ENCODE measurements at places on chromosomes 16 and 17.

DNA sequence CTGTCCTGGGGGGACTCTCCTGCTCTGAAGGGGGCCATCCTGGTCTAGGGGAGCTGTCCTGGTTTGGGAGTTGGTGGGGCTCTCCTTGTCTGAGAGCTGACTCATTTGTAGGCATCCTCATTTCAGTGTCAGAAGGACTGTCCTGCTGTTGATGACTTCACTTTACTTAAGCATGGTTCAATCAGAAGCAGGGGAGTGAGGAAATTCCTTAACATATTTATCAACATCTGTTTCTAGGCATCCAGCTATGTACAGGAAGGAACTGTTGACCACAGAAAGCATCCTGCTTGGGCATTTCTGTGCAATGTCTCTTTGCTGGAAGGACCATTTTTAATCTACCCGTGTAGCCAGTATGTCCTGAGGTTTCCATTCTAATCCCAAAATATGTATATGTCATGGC lies 502.7 kb upstream of the HSBP1 start:
- no peak for DNase-seq

DNA sequence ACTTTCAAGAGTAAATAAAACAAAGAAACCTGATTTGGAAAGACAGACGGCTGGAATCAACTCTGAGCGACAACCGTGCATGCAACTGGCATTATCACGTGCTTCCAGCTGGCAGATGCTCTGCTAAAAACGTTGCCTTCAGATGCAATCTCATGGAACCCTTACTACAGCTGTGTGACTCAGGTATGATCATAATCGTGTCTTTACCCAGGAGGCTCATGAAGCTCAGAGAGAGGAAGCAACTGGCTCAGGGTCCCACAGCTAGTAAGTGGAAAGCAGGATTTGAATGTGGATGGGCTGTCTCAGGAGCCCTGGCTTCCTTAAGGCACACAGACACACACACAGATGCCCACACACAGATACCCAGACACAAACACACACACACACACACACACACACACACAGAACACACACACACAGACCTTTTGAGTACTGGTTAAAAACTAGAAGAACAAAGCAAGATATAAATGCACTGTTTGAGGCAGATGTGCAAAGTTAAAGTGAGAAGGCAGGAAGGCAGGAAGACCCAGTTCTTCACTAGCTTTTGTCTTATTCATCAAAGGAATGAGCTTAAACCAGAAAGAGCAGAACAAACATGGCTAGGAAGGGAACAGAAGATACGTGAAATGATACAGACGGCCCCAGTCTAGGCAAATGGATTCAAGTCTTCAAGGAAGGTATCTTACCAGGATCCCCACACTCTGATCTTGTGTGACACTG lies 275.2 kb downstream of the MAF start:
- DNase-seq = no peak

DNA sequence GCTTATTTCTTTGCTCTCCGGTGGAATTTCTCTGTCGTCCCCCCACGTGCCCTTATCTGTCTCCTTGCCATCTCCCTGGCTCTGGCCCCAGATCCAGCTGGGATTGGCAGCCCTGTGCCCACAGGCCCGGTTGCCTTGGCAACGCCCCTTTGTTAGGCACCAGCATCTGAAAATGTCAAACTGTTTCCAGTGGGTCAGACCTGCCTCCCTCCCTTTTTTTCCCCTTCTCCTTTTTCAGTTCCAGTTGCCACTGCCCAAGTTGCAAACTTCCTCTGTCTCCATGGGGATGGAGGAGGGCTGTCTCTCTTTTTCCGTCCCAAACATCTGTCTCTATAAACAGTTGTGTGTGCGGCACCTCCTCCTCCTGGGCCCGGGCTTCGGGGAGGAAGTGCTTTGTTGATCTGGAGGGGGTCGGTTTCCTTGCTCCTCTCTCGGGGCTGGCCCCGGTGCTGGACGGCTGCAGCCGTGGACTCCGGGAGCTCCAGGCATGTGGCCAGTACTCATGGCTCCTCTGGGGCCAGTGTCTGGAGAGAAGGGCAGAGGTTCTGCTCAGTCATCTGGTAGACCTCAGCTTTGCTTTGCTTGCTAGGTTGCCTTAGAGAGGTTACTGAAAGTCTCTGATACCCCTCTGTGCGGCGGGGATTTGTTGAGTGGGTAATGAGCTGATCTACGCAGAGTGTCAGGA lies 35.3 kb downstream of the SOCS3 start:
- peak; percentile 77 for DNase-seq

DNA sequence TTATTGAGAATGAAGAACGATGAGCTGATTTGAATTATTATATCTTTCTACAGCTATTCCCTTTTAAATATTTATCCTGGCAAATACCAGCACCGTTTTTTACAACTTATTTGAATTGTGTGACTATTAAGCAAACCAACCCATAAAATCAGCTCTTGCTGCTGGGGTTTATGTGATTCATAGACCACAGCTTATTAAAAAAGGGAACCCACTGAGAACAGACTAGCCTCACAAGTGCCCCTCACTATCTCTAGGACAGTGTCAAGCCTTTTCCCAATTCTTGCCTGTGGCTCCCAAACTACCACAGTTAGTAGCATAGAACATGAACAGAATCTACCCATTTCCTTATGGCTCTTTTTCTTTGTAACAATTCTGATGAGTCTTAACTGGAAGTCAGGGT lies 6.1 kb upstream of the LIG3 start:
- DNase-seq = no peak

DNA sequence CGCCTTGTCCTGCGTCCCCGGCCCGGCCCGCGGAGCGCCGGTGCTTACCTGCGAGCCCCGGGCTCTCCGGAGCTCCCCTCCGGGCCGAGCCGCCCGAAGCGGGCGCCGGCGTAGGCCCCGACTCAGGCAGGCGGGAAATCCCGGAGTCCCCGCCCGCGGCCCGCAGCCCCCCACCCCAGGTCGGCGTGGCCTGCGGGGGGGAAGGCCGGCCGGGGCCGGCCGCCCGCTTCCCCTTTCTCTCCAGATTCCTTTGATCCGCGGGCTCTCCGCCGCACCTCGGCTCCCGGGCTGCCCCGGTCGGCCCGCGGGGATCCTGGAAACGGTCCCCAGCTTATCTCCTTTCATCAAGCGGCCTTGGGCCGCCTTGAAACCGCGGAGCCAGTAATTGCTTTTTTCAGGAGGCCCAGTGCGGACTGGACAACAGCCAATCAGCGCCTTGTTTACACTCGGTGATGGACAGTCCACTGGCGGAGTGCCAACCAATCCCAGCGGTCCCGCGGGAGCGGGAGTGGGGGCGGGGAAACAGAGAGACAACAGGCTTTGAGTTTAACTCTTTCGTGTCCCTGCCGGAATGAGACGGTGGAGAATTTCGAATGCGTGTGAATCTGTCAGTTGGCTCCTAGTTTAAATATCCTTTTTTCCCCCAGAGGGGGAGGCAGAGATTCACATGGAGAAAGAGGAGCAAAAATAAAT lies 1.4 kb upstream of the BAHCC1 start:
- peak; percentile 99 for DNase-seq

GRCh38 chr17:28738680-28739384 lies 5.0 kb upstream of the TRAF4 start:
- DNase-seq = no peak

- DNase-seq = no peak
These were observed 11.5 kb downstream of the RPGRIP1L start for GRCh38 chr16:53692146-53692545.

GRCh38 chr16:56684256-56684925 lies 2.1 kb downstream of the MT1X start:
- DNase-seq = no peak

DNA sequence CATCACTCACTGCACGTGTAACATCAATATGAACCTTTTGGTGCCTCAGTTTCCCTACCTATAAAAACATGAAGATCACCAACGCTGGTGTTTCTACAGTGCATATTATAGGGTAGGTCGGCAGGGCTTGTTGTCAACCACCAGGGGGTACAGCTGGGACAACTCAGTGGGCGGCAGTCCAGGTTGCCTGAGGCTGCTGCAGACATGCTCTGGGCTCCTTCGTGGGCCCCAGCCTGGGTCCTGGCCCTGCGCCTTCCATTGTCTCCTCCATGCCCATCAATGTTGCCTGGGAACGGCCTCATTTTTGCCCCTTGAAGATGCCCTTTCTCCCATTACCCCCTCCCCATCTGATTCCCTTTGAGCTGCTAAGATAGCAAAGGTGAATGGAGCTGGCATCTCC lies 89.8 kb downstream of the GSG1L start:
- DNase-seq = no peak

GRCh38 chr17:49957350-49957749 lies 11.6 kb upstream of the DLX4 start:
- no peak for DNase-seq

GRCh38 chr17:75688209-75688825 lies 21.2 kb downstream of the SAP30BP start:
- no peak for DNase-seq

DNA sequence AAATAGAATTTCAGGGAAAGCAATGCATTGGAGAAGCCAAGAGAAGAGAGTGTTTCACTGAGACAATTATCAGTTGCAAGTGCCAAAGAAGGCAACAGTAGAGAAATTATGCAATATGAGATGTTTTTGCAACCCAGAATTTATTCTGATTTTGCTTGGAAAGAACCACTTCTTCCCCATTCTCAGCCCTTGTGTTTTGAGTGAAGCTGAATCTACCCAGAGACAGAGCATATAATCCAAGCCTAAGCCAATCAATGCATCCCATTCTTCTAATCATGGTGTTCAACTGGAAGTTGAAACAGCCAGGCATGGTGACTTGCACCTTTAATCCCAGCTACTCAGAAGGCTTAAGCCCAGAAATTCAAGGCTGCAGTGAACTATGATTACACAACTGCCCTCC lies 6.9 kb upstream of the SCNN1G start:
- no peak for DNase-seq

- DNase-seq = no peak
These were observed 76.3 kb downstream of the LITAF start for GRCh38 chr16:11510178-11510973.

DNA sequence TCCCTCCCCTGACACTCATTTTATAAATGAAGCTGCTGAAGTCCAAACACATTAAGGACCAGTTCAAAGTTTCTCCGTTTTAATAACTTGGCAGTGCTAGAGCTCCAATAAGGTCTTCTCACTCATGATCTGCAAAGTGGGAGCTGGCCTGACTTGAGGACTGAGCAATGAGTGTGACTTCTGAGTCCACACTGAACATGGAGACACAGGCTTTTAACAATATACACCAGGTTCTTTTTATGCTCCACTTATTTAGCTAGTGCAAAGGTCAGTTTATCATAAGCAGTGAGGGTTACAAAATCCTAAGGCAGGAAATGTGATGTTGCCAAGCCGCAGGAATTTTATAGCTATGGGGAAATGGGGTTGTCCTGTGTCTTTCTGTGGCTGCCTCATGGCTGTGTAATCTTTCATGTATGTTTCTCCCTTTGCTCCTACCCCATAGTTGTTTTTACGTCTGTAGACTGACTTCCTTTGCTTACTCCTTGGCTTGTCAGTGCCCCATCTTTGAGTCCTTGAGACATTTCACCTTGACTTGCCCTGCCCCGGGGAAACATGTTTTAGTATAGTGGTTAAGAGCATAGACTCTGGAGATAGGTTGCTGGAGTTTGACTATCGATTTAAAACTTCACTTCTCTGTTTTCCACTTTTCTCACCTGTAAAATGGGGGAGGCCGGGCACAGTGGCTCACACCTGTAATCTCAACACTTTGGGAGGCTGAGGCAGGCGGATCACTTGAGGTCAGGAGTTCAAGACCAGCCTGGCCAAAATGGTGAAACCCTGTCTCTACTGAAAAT lies 12.2 kb upstream of the MMD start:
- DNase-seq = no peak

DNA sequence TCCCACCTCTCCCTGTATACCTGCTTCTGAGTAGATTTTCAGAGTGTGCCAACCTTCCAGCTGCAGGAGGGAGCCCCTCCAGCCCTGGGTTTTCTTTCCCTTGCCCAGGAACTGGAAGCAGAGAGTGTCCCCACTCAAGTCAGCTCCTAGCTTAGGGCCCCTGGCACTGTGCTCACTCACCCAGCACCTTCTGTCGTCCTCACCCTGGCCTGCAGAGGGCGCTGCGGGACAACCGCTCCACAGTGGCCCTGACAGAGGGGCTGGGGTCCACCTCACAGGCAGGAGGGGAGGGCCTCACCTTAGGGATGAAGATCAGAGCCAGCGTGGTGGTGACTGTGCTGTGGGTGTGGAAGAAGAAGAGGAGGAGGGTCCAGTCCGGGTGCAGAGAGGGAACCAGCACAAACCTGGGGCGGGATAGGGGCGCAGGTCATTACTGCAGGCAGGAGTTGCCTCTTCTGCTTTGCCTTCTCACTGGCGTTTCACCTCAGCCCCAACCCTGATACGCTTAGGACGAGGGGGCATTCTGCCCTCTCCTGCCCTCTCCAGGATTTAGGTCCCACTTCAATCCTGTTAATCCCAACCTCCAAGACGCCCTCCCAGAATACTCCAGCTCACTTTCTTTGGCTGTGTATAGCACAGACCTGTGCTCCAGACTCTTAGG lies 10.0 kb downstream of the GPR179 start:
- peak; percentile 3 for DNase-seq

DNA sequence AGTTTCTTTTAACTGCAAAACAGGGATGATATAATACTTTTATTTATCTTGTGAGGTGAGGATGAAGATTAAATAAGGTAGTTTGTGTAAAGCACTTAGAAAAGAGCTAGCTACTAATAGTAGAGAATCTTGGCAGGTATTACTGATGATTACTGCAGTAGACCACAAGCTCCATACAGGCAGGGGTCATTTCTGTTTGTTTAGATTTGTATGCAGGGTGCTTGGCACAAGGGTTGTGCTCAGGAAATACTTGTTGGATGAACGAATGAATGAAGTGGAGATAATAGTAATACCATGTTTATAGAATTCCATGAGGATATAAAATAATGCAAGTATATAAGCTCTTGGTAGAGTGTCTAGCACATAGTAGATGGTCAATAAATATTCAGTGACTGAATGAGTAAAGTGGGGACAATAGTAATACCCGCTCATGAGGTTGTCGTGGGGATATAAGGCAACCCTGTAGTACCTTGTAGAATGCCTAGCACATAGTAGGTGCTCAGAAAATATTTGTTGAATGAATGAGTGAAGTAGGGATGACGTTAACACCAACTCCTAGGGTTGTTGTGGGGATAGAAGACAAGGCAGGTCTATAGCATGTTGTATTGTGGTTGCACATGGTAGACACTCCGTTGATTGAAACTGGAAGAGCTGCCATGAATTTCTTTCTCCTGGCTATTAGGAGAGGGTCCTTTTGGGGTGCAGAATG lies 83.0 kb downstream of the ABCC1 start:
- DNase-seq = no peak
